ENCODE measurements at places on chromosomes 12 and 14.

- DNase-seq, result no peak
Observed at GRCh38 chr12:105106621-105107020, 910 bp upstream of the WASHC4 start.

DNA sequence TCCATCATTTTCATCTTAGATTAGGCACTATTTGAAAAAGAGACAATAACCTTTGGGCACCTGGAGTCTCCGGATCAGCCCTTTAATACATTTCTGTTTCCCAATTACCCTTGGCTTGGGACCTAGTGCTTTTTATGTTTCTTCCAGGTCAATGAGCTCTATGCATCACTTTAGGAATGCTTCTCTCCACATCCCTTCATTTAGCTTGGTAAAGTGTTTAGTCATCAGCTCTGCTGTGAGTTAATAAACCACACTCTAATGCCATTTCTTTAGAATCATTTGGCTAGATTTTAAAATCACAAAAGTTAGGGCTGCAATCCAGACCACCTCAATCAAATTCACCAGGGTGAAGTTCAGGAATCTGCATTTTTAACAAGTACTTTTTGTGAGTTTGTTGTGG, 41.7 kb downstream of the RASSF9 start:
- no peak for DNase-seq

- no peak for DNase-seq
Observed at GRCh38 chr12:132398386-132398991, 69.1 kb upstream of the GALNT9 start.

GRCh38 chr14:92563765-92564285, 50.2 kb downstream of the RIN3 start:
- DNase-seq, result no peak

GRCh38 chr12:118747771-118748170, 233.6 kb upstream of the SRRM4 start:
- DNase-seq, result no peak

- DNase-seq, result no peak
Observed at GRCh38 chr14:53128303-53129028, 24.7 kb downstream of the DDHD1 start.

GRCh38 chr12:18966954-18967353, 162.6 kb upstream of the PLEKHA5 start:
- DNase-seq, result no peak
